Hair follicle dermal papilla cell (primary cell): ENCODE measurements at places on chromosomes 1 and 21. TPM values are rescaled to one million over a fixed set of nuclear protein-coding genes. Genes with fewer than 3 reads are reported as not detected.

Gene PIK3R3
- 7.5 and 8.3 TPM in 2 replicates for total RNA-seq

Gene SYTL1
- 0.24 and 0.81 TPM in 2 replicates for total RNA-seq

Gene AGBL4
- total RNA-seq: under 0.01 and 0.16 TPM in 2 replicates

Gene UBASH3A
- not detected in 2 replicates for total RNA-seq

Gene CD5L
- not detected in 2 replicates for total RNA-seq

Gene ANKRD35
- total RNA-seq: 0.65 and 1.2 TPM in 2 replicates

Gene IGSF3
- 7.7 and 8.0 TPM in 2 replicates for total RNA-seq

Gene SIM2
- total RNA-seq: 0.24 and 7.3 TPM in 2 replicates

Gene DNASE2B
- not detected in 2 replicates for total RNA-seq

Gene RHD
- not detected in 2 replicates for total RNA-seq

Gene WNT2B
- 5.8 and 9.5 TPM in 2 replicates for total RNA-seq

Gene RCSD1
- total RNA-seq: 0.12 TPM in 1 of 2 replicates, not detected in the other

Gene SERPINC1
- total RNA-seq: not detected in 2 replicates

Gene RGS7
- total RNA-seq: 1.3 and 2.8 TPM in 2 replicates

Gene CFAP57
- total RNA-seq: 0.61 and 0.81 TPM in 2 replicates

Gene CFHR4
- total RNA-seq: not detected in 2 replicates

Gene PCAT6
- total RNA-seq: not detected in 2 replicates

Gene S100A7
- not detected in 2 replicates for total RNA-seq

Gene RGSL1
- total RNA-seq: not detected in 2 replicates

Gene SLC44A3
- total RNA-seq: 1.7 and 3.2 TPM in 2 replicates

Gene BEND5
- 0.32 and 0.85 TPM in 2 replicates for total RNA-seq

Gene HMGCS2
- not detected in 2 replicates for total RNA-seq

Gene RBP7
- total RNA-seq: not detected in 2 replicates

Gene CELA2B
- total RNA-seq: not detected in 2 replicates

Gene RGS13
- total RNA-seq: not detected in 2 replicates

Gene ADORA1
- 1.3 and 5.5 TPM in 2 replicates for total RNA-seq

Gene TAF5L
- total RNA-seq: 24.5 and 26.3 TPM in 2 replicates

Gene MYOM3
- total RNA-seq: 0.12 and 0.16 TPM in 2 replicates

Gene LYPD8
- not detected in 2 replicates for total RNA-seq

Gene FOXD3
- not detected in 2 replicates for total RNA-seq

Gene THEM5
- not detected in 2 replicates for total RNA-seq

Gene ESPN
- not detected in 2 replicates for total RNA-seq

Gene PFKFB2
- 8.1 and 15.7 TPM in 2 replicates for total RNA-seq

Gene DDR2
- 472 and 517 TPM in 2 replicates for total RNA-seq

Gene OR10R2
- total RNA-seq: not detected in 2 replicates

Gene FAM43B
- total RNA-seq: 0.16 TPM in 1 of 2 replicates, not detected in the other

Gene CD48
- not detected in 2 replicates for total RNA-seq

Gene CR2
- not detected in 2 replicates for total RNA-seq

Gene GBP5
- 1.7 and 3.2 TPM in 2 replicates for total RNA-seq

Gene HMGN2
- 108 and 149 TPM in 2 replicates for total RNA-seq

Gene GART
- 66.9 and 75.9 TPM in 2 replicates for total RNA-seq
